ENCODE measurements at places on chromosomes 5 and 9.
A peak's percentile ranks its signal among the peaks of the same experiment; 100 is the strongest.

DNA sequence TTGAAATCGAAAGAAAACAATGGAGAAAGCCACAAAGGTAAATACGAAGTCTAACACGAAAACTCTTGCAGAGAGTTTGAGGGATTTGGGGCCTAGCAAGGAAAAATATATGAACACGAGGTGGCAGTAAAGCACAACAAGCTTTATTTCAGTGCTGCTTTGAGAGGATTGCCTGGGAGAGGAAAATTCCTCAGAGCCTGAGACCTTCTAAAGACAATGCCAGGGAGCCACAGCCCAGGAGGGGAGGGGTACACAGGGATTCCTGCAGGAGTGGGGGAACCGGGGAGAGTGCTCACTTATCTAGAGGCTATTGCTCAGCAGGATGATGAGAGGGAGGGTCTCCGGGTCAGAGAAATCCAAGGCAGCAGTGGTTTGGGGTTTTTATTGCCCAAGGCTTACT is 134.9 kb upstream of the ADCY2 start:
- no peak for DNase-seq

- no peak for DNase-seq
Measured at GRCh38 chr5:73067213-73067612, 53.2 kb upstream of the TMEM171 start.

DNA sequence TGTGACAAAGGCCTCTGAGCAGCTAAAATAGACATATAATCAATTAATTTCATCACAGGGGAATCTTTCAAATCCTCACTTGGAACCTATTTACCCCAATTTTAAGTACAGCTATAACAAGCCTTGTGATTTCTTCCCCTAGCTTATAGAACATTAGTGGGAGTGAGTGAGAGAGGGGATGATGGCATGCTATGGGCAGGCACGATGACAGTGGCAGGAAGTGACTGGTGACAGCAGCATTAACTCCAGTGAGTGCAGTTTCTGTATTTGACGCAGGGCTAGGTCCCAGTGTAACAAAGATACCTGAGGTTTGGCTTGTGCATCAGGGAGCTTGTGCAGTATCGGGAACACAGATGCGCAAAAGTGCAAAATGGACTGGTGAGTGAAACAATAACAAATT is 54.1 kb downstream of the NPR3 start:
- DNase-seq: no peak

- DNase-seq: no peak
Measured at GRCh38 chr5:9339206-9339818, 206.6 kb downstream of the SEMA5A start.

DNA sequence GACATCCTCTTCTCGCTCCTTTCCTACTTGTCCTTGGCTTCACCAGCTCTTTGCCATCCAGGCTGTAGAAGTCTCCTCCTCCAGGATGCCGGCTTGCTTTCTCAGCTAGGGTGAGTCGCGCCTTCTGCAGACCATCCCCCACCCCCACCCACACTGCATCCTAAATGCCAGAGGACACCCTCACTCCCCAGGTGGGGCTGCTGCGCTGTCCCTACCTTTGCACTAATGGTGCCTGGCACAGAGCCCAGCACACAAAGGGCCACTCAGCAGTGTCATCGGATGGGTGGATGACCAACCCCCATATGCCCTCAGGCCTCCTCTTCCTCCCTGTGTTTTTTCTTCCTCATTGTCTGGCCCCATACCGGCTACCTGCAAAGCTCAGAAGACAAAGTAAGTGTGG is 14.8 kb downstream of the IL9 start:
- no peak for DNase-seq

- no peak for DNase-seq
Measured at GRCh38 chr9:122403381-122404000, 32.7 kb downstream of the PTGS1 start.

DNA sequence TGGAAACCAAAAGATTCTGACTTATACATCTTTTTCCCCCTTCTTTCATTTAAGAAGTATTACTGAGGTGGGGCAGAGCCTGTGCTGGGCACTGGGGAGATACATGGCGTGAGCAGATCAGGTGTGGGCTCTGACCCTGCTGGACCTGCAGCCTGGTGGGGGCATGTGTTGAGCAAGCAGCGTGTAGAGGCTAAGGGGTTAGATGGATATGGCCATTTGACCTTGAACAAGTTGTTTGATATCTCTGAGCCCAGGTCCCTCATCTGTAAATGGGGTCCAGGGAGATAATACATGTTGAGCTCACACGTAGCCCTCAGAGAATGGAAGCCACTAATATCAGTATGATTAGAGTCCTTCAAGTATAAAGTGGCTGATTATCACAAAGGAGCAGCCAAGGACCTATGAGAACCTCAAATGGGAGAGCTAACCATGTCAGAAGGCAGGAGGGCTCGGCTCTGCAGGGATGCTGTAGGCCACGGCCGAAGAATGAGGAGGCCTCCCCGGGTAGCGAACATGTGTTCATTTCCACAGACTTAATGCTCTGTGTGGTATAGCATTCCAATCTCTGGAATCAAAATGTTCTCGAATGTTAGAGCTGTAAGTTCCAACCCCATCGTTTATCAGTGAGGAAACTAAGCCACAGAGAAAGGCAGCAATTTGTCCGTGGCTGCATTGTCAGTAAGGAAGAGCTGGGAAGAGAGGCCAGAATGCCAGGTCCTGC is 15.4 kb upstream of the ANGPTL2 start:
- peak; percentile 14 for DNase-seq

DNA sequence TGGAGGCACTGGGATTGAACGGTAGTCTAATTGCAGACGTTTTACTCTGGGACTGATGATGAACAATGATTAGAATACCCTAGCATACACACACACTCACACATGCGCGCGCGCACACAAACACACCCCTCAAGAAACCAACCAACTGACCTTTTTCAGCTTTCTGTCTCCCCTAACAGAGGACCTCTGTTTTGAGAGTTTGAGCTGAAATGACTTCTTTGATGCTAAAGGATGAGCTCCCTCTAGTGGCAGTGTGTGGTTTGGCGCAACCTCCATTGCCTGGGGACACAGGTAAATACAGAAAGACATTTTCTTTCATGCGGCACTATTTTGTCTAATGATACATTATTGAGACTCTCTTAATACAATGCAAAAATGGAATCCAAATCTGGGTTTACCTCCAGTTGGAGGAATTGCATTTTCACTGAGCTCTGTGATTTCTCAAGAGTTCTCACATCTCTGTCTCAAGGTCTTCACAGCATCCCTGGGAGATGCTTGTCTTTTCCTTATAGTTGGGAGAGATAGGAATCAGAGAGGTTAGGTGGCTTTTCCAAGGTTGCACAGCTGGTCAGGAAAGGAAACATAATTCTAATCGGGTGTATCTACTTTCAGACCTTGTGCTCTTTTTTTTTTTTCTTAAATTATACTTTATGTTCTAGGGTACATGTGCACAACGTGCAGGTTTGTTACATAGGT is 187.5 kb downstream of the TMEM38B start:
- peak; percentile 39 for DNase-seq
